ENCODE measurements at places on chromosomes 5 and 9.

DNA sequence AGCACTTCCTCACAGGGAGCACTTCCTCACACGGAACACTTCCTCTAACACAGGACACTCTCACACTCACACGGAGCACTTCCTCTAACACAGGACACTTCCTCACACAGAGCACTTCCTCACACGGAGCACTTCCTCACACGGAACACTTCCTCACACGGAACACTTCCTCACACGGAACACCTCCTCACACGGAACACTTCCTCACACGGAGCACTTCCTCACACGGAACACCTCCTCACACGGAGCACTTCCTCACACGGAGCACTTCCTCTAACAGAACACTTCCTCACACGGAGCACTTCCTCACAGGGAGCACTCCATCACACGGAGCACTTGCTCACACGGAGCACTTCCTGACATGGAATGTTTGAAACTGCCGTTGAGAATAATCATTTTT lies 13.4 kb downstream of the POMT1 start:
- no peak overlapping the region for H3K4me3 ChIP-seq
- no peak for DNase-seq
- peaks cover 68% of the 10 kb centered on the region for H3K36me3 ChIP-seq

DNA sequence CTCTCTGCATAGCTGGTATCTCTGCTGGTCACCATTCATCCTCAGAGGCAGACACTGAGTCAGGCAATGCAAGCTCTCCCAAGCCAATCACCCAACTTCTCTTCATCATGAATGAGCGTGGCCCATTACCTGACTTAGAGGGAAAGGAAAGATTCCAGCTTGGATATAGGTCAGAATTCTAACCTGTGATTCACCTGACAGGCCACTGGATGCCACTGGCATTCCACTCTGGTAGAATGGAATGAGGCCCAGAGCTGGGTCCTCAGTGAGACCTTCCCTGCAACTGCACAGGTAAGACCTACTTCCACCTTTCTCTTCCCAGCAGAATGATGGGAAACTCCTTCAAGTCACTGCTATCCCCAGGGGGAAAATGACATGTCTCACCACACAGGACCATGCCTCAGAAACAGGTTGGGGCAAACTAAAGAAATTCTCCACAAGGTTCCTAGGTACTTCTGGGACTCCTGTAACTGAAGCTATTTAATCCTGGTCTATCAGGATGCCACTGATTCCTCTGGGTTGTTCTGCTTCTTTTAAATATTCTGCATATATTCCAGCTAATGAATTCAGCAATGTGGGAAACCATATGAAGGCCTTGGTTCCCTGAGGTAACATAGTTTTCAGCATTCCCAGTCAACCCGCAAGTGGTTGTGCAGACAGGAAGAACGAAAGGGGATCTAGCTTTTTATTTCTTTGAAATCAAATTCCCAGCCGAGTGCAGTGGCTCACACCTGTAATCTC lies 62.0 kb downstream of the SUSD1 start:
- H3K27ac ChIP-seq = no peak overlapping the region
- no peak overlapping the region for H3K4me3 ChIP-seq
- H3K4me1 ChIP-seq = no peaks in the 10 kb centered on the region
- no peaks in the 10 kb centered on the region for H3K27me3 ChIP-seq
- no peak for DNase-seq

- no peaks in the 10 kb centered on the region for H3K27me3 ChIP-seq
- H3K27ac ChIP-seq = no peak overlapping the region
- H3K4me3 ChIP-seq = no peak overlapping the region
- no peaks in the 10 kb centered on the region for H3K36me3 ChIP-seq
- H3K4me1 ChIP-seq = no peaks in the 10 kb centered on the region
Measured at GRCh38 chr9:5949103-5949699, 58.5 kb downstream of the MLANA start.

- DNase-seq = no peak
- no peak overlapping the region for H3K27ac ChIP-seq
- no peaks in the 10 kb centered on the region for H3K36me3 ChIP-seq
- H3K4me1 ChIP-seq = peaks cover 19% of the 10 kb centered on the region
Measured at GRCh38 chr5:142984011-142984410, 213.8 kb downstream of the ARHGAP26 start.

DNA sequence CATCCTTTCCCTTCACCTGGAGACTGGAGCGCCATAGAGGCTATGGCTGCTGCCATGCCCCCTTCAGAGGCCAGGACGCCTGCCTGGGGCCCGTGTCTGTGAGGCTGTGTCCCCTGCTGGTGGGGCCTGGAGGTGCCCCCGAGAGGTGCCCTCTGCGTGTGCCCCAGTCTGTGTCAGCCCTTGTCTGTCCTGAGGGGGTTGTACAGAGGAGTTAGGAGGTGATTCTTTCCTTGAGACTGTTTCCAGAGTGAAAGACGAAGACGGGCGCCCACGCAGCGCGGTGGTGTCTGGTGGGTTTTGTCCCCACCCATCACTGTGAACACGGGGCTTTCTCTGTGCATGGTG lies 24.6 kb downstream of the TRAF2 start:
- H3K36me3 ChIP-seq = peaks cover 16% of the 10 kb centered on the region
- no peaks in the 10 kb centered on the region for H3K4me1 ChIP-seq
- H3K4me3 ChIP-seq = no peak overlapping the region
